Fibroblast of pulmonary artery (primary cell): ENCODE measurements at places on chromosomes 1 and 21.

DNA sequence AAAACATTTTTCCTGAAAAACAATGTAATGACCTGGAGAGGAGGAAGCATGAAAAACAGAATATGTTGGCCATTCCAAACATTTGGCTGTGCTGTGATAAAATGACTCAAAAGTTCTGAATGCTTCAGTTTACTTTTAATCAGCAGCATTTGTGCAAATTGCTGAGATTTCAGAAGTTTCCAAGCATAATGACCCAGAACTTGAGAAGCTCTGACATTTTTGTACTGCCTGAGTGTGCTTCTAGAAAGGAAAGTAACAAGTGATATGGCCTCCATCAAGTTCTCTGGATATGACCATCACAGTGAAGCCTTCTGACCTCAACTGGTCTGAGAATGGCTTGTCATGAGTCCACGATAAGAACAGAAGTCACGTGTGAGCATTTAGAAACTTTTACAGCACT lies 283.4 kb upstream of the ZRANB2 start:
- peak; percentile 18 for DNase-seq

DNA sequence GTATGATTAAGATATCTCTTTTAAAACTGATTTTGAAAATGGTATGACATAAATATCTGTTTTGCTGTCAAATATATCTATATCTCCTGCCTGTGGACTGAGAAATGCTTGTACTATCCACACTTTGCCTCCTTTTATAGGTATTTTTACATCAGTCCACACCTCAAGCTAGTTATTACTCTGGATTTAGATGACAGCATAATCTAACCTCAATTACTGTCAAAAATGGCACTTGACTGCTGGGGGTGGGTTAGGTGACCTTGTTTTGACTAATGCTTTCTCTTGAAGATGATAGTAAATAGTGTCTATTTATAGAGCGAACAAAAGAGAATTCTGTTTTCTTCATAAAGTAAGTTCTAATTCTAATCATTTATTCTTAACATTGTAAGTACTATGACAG lies 9.1 kb downstream of the ADGRL2 start:
- DNase-seq, result no peak

DNA sequence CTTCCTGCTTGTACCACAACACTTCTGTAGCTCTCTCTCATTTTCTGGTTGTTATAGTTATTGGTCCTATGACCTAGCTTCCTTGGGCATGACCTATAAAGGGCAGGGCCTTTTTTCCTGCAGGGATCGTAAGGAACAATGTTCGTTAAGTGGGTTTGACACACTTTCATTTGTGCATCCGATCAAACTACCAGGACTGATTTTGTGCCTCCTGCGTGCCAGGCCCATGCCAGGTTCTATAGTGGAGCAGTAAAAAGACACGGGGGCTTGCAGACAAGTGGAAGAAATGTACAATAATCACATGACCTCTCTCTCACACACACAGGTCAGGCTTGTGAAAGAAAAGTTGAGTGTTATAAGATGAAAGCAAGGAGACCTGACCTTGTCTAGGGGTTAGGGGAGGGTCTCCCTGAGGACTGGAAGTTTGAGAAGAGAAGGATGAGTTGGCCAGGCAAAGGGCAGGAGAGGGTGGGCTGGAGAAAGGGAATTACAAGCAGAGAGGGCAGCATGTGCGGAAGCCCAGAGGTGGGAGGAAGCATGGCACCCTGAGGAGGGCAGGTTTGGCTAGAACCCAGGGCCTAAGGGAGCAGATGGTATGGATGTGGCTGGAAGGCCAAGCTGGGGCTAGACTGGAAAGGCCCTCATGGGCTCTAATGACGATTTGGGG lies 145.4 kb downstream of the GRIK3 start:
- DNase-seq, result no peak

DNA sequence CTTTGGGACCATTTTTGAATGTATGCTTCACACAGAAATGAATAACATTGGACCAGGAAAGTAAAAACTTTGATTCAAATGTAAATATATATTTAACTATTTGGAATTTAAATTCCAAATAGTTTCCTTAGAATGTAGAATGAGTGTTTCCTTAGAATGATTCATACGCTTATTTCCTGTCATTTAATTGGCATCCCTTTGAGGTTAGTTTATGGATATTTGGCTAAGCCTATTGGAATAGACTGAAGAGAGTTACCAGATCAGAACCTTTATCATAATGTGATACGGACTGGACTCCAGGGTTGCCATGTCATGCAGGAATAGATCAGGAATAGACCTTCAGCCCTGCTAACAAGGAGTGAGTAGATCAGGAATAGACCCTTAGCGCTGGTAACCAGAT lies 133.1 kb downstream of the TNNI3K start:
- DNase-seq, result no peak

DNA sequence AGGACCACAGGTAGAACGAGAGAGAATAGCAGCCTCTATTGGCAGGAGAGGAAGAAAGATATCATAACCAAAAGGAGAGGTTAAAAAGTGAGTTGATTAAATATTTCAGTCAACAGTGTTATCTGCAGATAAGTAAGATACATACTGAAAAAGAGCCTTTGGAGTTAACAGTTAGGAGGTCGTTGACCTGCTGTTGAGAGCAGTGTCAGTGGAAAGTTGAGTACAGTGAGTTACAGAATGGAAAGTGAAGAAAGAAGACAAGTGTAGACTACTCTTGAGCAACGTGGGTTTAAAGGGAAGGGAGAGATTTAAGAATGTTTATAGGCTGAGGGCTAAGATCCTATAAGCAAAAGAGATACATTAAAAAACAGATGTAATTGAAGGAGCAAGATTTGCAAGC lies 30.2 kb downstream of the GNAT2 start:
- DNase-seq, result no peak

DNA sequence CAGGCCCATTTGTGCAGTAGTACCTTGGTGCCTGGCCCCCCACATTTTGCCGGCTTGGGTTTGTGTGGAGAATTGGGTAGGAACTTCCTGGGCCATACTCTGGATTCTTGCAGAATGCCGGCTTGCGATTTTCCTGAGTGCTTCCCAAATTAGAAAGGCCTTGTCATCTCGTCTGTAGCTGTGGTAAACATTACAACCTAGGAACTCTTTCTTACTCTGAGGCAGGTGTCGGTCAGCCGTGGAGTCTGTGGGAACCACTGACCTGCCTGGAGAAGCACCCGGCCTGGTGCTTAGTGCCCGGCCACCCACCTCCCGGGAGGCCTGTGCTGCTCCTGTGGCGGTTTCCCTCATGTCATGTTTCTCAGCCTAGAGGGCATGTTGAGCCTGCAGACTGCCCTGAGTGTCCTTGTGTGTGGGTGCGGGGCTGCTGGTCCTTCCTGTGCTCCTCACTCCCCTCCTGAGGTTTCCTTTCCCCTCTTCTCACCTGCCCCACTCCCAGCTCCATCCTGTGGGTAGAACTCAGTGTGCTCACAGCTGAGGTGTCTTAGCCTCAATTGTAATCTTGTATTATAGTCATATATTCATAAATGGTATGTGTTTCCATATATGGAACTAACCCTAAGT lies 64.7 kb downstream of the S100B start:
- no peak for DNase-seq

- no peak for DNase-seq
Observed at GRCh38 chr1:147626291-147626690, 44.0 kb downstream of the ACP6 start.

GRCh38 chr1:215529111-215529510 lies 38.0 kb upstream of the KCTD3 start:
- DNase-seq, result no peak

DNA sequence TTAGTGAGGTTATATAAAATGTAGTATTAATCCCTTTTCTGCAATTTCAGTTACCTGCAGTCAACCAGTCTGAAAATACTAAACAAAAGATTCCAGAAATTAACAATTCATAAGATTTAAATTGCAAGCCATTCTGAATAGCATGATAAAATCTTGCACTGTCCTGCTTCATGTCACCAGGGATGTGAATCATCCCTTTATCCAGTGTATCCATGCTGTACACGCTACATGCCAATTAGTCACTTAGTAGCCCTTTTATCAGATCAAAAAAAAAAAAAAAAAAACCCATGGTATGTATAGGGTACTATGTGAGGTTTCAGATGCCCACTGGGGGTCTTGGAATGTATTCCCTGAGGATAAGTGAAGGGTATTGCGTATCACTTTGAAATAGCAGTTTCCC lies 191.3 kb upstream of the HP1BP3 start:
- peak; percentile 17 for DNase-seq

GRCh38 chr1:150780510-150780909 lies 14.9 kb upstream of the CTSS start:
- no peak for DNase-seq

- no peak for DNase-seq
Observed at GRCh38 chr1:228079601-228080263, 2.8 kb upstream of the ARF1 start.

DNA sequence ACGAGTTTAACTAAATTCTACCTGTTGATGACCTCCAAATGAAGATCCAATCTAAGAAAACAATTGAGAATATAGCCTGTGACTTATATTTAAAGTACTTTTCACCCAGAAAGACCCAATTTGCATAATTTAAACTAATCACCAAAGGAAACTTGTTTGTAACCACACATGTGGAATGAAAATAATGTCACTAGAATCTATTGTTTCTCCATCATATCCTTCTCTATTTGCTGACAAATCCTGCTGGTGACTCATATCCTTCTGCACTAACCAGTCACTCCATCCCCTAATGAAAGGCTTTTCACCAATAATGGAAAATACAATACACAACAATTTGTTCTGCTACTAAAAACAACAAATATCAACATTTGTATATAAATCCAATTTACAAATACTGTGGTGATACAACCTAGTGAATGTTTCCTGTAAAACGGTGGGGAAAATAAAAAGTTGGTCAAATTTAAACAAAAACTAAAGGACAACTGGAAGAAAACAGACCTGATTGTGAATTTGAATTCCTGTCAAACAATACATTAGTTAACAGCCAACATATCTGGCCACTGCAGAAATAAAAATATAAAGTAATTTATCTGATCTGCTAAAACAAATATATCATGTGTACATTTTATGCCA lies 6.5 kb downstream of the PTP4A2 start:
- peak; percentile 64 for DNase-seq

GRCh38 chr1:39959651-39960333 lies 4.8 kb downstream of the MFSD2A start:
- no peak for DNase-seq

DNA sequence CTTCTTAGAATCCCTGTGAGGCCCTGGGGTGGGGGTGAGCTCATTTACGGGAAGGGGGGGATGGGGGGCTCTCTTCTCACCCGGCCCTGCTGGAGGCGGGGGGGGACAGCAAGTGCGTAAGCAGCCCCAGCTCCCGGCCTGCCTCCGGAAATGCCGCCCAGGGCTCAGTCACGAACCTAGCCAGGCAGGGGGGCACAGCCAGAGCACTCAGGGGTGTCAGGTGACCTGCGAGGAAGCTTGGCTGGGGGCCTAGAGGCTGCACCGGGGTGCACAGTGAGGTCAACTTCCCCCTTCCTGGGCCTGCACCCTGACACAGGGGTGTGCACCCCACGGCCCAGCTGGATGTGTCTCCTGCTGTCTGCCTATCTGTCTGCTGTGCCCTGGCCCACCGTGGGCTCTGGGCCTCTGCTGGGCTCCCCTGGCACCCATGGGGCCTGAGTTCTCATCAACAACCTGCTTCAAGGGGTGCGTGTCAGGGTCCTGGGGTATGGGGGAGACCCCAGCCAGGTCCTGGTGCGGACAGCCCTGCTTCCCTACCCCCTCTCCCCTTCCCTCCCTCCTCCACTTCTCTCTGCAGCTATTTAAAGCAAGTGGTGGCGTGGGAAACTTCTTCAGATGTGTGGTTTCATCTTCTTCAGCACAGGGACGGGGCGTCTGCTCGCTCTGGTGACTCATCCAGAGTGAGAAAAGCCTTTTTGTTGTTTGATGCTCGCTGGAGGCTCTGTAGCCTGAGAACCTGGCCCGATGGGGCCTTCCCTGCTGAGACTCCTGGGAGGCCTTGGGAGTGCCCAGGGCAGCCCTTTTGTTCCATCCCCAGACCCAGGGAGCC lies 92.5 kb upstream of the RUNX3 start:
- peak; percentile 96 for DNase-seq

DNA sequence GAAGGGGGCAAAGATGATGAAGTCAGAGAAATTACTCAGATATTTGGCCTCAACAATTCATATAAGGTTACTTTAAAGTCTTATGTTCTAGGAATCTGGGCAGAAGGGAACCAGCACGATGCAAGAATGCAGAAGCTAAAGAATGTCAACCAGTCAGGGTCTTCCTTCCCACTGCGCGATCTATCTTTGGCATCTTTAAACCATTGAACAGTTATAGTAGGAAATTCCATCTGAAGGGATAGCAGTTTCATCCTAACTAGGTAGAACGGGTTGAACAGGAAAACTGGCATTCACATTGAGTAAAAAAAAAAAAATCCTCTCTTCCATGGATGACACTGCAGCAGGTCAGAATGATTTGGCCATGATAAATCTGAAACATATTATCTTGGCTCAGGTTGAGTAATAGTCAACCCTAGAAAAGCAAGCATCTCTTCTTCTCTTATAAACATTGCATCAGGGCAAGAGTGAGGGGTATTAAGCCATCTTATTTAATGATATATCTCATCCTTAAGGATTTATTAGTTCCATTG lies 6.3 kb downstream of the CRCT1 start:
- no peak for DNase-seq

- no peak for DNase-seq
Observed at GRCh38 chr1:40690771-40691537, 550 bp upstream of the NFYC start.

GRCh38 chr1:162186026-162186374 lies 116.5 kb downstream of the NOS1AP start:
- no peak for DNase-seq

DNA sequence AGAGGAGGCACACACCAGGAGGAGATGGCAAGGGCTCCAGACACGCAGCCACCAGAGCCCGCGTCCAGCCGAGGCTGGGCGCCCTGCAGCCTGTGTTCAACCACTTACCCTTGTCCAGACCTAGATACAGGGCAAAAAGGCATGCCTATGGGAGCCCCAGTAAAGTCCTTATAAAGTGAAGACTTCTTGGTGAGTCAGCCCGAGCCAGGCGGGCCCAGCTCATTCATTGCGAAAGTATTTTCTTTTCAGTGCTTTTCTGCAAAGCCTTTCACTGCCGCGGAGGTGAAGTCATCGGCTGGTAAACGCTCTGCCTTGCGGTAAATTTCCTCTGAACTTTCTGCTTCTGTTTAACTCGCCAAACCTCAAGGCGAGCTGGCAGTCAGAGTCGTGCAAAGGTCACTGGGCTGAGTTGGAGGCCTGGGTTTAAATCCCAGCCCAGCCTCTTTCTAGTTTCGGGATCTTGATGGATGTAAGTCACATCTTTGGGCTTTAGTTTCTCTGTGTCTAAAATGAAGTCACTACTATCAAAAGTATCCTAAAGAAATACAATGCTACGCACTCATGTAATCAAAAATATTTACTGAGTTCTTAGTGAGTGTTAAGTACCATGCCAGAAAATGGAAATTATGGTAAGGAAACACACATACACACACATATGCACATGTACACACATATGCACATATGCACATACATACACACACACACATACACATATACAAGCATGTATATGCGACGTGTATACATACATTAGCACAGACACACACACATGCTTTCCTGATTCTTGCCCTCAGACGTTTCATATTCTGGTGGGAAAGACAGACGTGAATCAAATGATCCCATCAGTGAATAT lies 54.7 kb upstream of the IFFO2 start:
- peak; percentile 97 for DNase-seq
